ENCODE measurements at places on chromosomes 3 and 15.

- DNase-seq, result no peak
Observed at GRCh38 chr3:69869643-69870042, 129.9 kb upstream of the SAMMSON start.

- DNase-seq, result no peak
Observed at GRCh38 chr3:123821920-123822319, 62.2 kb downstream of the MYLK start.

- DNase-seq, result no peak
Observed at GRCh38 chr15:88636654-88637053, 2.2 kb upstream of the ISG20 start.

GRCh38 chr3:124057420-124057819 is 65.5 kb upstream of the ROPN1 start:
- DNase-seq, result no peak

- no peak for DNase-seq
Observed at GRCh38 chr3:194973366-194974000, 287.8 kb downstream of the FAM43A start.

DNA sequence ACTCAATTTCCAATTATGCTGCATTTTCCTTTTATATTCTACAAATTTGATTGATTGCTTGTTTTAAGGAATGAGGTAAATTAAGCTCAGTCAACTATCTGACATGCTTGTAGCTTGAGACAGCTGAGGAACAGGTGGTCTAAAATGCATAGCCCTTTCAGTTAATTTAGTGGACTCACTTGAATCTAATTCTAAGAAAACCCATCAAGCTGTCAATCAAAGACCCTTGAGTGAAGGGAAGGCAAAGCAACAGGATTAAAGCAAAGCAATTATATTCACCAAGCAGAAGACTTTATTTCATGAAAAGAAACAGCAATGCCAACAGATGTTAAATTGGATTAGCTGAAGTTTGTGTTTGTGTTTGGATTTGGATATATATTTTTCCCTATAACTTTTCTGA is 228.5 kb downstream of the ARPP21 start:
- no peak for DNase-seq

DNA sequence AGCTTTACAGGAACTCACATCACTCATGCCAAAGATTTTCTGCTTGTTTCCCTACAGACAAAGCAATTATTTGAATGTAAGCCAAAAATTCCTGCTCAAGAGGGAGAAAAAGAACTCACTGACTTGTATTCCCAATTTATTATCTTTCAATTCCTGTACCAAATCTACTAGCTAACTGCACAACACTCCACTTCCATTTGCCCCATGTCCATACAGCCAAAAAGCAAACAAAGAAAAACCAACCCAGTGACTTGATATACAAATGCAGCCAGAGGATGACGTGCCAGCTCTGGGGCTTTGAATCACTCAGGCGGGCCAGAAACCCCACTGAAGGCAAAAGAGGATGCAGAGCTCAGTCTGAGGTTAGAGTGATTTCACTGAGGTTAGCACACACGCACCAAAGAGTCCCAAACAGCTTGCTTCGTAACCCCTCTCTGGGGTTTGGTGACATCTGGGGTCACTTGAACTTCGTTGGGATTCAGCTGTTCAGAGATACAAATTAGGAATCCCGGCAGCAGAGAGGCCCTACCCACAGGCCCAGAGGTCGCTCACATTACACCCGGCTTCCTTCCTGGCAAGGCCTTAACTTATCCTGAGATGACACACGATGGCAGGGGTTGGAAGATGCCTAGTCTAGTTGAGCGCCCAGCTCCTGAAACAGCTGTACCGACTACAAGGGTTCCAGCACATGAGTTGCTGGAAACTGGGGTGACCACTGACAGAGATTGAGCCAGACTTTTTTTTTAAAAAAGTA is 1.6 kb downstream of the RFTN1 start:
- peak; percentile 85 for DNase-seq

DNA sequence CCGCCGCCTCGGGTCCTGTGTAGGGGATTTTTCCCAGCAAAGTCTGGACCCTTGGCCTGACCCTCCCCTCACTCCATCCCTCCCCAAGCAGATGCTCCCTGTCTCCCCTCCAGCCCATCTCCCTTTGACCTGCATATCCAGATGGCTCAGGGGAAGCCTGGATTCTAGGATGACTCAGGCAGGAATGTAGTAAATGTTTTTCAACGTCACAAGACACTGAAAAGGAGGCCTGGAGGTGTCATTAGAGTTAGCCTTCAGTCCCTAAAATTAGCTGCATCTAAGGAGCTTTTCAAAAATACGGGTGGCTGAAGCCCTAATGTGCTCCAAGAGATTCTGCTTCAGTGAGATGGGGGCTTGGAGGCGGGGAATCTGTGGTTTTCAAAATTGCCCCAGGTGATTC is 7.2 kb downstream of the ACAN start:
- no peak for DNase-seq

DNA sequence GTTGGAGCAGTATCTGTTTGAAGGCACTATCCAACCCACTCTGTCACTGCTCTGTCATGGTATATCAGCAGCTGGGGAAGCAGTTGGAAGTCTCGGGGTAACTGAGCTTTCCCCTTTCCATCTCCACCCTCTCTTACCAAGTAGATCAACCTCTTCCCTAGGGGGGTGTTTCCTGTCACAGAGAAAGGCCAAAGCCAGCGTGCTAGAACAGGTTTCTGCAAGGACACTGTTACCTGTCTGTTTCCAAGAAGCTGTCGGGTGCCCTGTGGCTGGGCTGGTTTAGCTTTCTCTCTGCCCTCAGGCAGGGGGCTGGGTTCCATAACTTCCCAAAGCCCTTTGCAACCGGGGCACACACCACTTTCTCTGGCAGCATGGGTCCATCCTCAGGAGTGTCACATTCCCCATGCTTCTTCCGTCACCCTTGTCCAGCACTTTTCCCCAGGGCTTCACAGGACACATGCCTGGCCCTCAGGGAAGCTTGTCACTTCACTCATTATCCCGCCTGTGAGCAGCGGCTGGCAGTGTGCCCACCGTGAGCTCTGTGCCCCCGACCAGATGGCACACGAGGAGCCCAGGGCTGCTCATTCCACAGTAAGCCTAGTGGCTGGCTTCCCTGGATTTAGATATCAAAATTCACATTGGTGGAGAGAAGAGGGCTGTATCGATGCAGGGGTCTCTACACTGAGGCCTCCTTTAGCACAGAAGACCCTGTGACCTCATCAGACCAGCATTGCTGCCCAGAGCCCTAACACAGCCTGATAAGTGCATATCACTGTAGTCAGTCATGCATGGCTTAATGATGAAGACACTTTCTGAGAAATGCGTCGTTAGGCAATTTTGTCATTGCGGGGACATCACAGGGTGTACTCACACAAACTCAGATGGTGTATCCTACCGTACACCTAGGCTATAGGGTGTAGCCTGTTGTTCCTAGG is 205.8 kb downstream of the SLCO3A1 start:
- no peak for DNase-seq

GRCh38 chr3:149333176-149333859 is at the start of gene TM4SF18:
TSS of gene TM4SF18 (minus strand) at chr3:149333636. CDS start at chr3:149333382, 254 bp downstream.
- DNase-seq, result no peak

GRCh38 chr3:18747383-18747782 is 322.2 kb upstream of the SATB1 start:
- no peak for DNase-seq

DNA sequence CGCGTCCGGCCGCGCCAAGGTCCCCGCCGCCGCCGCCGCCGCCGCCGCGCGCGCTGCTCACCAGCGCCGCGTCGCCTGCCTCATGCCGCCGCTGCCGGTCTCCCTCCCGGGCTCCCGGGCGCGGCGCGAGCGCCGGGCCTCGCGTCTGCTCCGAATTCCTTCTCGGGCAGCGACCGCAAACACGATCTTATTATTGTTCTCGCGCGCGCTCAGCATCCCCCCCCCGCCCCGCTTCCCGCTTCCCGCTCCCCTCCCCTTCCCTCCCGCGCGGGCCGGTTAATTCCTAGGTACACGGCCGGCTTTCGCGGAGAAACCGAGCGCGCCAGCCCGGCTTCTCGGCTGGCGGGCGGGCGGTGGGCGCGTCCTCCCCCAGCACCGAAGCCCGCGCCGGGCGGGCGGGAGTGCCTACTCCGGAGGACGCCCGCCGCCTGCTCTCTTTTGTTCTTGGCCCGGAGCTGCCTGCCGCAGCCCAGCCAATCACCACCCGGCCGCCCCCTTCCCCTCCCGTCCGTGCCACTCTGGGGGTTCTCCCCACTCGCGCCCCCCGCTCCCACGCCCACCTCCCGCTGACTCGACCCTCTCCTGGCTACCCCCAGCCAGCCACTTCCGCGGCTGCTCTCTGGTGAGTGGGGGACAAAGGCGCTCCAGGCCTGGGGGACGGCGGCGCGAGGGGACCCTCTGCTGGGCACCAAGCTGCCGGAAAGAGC is at the start of gene HDGFL3:
HDGFL3 (minus strand) TSS at position 164 of the 707 bp plus-strand sequence. CDS start 409 bp downstream, outside the sequence.
- DNase-seq, result peak; percentile 11
